ENCODE measurements at places on chromosomes 5 and 9.

- H3K27ac ChIP-seq, result no peak overlapping the region
- H3K27me3 ChIP-seq, result no peaks in the 10 kb centered on the region
- H3K4me3 ChIP-seq, result no peak overlapping the region
- H3K36me3 ChIP-seq, result no peaks in the 10 kb centered on the region
These were observed 11.3 kb downstream of the C5orf63 start for GRCh38 chr5:127061956-127062355.

GRCh38 chr5:68369457-68370125 is 154.0 kb downstream of the PIK3R1 start:
- H3K4me3 ChIP-seq, result no peak overlapping the region
- no peaks in the 10 kb centered on the region for H3K4me1 ChIP-seq
- DNase-seq, result no peak

DNA sequence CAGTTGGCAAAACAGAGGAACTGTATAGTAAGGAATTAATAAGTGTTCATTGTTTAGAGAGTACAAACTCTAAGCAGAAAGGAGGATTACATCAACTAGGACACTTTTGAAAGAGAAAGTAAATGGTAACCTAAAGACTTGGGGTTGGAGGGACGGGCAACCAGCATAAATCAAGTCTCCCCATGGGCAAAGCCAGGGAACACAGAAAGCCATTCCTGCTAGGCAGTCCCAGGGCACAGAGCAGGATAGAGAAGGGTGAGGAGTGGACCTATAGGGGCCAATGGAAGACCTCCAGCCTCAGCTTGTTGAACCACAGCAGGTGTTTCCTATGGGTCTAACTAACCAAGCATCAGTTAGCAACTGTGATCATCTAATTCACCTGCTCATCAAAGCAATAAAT is 9.2 kb upstream of the ERAP1 start:
- no peak overlapping the region for H3K4me3 ChIP-seq
- no peaks in the 10 kb centered on the region for H3K36me3 ChIP-seq
- DNase-seq, result no peak
- no peaks in the 10 kb centered on the region for H3K4me1 ChIP-seq
- H3K27me3 ChIP-seq, result no peaks in the 10 kb centered on the region

DNA sequence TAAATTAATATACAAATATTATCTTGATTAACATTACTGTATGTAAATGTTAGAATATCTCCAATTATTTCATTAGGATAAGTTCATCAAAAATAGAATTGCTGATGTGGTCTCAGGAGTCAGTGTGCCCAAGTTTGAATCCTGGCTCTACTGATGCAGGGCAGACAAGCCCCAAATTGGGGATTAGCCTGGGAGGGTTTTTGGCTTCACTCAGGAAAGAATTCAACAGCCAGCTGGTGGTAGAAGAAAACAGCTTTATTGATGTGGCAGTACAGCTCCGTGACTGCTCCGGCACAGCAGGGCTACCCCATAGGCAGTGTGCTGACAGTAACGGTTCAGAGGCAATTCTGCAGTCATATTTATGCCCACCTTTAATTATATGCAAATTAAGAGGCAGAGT is 32.5 kb downstream of the COL27A1 start:
- peaks cover 8% of the 10 kb centered on the region for H3K36me3 ChIP-seq
- no peak overlapping the region for H3K4me3 ChIP-seq
- no peak for DNase-seq
- peaks cover 8% of the 10 kb centered on the region for H3K4me1 ChIP-seq
